Amygdala (tissue), 56 donors: ENCODE measurements at places on chromosomes 6 and 20.

- DNase-seq: no peak
Measured at GRCh38 chr6:118895859-118896258, 1.9 kb downstream of the ASF1A start.

DNA sequence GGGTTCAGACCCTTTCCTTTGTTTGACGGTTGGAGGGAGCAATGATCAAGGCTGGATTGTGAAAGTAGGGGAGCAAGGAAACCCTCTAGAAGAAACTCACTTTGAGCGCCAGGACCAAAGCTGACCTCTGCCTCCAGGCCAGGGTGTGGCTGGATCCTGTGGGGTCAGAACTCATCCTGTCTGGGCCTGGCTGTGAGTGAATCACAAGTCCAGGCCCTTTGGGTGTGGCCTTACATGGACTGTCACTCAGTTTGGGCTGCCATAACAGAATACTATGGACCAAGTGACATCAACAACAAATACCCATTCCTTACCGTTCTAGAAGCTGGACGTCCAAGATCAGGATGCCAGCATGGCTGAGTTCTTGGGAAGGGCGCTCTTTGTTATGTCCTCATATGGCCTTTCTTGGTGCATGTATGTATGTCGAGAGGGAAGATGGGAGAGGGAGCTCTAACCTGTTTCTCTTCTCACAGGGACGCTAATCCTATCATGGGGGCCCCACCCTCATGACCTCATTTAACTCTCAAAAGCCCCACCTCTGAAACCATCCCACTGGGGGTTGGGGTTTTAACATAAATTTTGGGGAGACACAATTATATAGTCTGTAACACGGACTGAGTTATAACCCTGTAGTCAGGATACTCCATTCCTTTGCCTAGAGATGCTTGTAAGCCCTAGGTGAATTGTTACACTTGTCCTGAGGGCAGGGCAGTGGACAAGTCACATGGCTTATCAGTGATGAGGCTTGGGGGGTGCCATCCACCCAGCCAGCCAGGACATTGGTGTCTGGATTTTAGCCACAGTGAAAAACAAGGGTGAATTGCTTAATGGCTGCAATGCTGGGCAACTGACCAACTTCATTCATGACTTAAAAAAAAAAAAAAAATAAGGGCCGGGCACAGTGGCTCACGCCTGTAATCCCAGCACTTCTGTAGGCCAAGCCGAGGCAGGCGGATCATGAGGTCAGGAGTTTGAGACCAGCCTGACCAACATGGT lies 80.0 kb downstream of the TRMT11 start:
- DNase-seq: no peak

DNA sequence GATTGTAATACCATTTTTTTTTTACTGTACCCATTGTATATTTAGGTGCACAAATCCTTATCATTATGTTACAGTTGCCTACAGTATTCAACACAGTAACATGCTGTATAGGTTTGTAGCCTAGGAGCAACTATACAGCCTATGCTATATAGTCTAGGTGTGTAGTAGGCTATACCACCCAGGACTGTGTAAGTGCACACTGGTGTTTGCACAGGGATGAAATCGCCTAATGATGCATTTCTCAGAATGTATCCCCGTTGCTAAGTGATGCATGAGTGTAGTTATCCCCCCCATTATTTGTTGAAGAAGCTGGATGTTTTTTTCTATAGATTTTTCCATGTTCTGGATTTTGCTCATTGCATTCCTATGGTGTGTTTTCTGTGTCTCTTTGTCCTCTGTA lies 12.9 kb downstream of the RALY start:
- no peak for DNase-seq

DNA sequence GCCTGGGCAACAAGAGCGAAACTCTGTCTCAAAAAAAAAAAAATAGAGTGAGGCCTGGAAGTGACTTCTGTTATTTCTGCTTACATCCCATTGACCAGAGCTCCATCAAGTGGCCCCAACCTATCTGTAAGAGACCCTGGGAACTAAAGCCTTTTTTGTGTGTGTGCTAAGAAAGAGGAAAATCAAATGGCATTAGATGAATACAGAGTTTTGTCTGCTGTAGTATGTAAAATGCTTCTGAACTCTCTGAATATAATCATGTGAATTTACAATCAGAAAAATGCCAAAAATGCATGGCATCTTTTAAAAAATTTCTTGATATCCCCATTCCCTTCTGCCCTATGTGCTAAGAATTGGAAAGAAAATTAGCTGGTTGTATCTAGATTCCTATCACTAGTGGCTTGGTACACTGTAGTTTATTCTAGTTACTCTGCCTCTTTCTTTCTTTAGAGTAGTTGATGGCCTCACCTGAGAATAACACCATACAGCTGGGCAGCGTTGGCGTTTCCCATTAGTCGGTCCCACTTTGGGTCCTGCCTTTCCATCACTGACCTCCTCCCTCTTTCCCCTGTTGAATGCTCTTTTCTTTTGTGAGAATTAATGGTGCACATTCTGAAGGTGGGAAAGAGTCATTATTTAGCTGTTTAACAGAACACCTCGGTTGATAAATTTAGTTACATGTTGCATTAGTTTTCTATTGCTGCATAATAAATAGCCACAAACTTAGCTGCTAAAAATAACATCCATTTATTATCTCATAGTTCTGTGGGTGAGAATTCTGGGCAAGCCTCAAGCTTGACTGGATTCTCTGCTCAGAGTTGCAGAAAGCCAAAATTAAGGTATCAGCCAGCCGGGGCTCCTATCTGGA lies 38.2 kb downstream of the SAMD5 start:
- DNase-seq: no peak

DNA sequence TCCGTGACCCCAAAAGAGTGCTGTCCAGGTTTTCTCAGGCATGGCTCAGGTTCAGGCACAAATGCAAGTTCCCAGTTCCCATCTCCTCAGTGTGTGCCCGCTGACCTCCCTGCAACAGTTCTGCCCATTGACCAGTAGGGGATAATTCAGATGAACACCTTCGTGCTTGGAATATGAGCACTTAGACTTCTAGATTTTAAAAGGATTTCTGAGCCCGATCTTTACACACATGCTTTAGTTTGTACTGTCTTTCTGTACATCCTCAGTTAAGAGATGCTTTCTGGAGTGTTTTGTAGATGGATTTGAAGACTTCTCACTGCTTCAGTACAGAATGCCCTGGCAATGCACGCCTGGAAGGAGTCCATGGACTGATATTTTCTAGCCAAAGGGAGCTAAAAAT lies 239.6 kb upstream of the PLCB4 start:
- no peak for DNase-seq

DNA sequence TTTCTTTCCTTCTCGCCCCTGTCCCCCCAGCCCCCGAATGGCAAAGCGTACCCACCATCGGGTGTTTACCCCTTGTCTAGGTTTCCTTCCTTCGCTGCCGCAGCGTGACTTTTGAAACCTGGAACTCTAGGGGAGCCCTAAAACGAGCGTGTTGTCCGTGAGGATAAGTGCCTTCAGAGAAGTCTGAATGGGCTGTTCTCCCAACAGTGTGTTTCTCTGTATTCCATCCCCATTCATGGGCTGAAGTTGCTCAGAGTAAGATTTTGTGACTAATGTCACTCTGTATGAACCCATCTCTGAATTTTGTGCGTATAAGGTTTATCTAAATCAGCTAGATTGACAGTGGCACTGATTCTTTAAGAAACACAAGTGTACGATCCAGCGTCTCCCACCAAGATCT lies 949 bp downstream of the MACROD2 start:
- no peak for DNase-seq

- no peak for DNase-seq
Measured at GRCh38 chr6:90251295-90251992, 45.2 kb downstream of the BACH2 start.

DNA sequence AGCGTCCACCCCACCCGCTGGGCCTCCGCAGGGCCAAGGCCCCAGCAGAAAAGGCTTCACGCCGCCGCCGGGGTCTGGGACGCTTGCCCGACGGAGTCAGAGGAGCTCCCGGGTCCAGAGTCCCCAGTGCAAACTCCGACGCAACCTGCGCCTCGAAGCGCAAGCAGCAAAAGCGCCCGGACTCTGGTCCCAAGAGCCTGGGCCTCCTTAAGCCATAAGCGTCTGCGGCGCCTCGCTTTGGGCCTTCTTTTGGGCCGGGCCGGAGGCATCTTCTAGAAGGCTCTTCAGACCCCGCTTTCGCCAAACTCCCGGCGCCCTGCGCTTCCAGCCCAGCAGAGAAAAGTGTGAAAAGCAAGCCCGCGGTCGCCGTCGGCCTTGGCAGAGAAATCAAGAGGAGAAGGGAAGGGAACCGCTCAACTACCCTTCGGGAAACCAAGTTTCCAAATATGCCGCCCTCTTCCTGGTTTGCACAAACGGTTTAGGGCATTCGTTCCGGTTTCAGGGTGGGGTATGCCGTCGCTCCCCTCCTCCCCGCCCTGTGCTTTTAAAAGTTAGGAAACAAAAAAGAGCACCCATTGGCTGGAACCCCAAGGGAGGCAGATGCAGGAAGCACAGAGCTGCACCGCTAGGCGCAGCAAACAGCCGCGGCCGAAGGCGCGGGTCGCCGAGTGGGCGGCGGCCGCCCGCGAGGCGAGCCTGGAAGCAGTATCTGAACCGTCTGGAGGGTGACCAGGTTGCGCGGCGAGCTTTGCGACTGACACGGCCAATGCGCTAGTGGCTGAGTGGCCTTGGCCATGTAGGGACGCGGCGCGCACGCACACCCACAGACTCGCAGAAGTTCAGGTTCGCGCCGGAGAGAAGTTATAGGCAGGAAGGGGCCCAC lies 1.2 kb downstream of the TBX18 start:
- DNase-seq: no peak

DNA sequence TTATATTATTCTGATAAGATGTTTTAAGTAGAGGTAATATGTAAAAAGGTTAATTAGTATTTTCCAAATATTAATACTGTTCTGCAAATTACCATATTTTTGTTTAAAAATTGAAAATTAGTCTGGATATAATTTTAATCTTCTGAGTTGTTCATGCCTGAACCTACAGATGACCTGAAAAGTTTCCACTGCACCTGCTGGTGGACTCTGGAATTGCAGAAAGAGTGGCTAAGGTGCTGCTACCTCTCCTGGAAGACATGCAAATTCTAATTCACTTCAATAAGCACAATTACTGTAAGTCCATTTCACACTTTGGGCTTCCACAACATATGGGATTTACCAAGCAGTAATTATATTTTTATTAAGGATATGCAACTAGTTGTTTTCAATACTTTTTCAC lies 77.7 kb upstream of the OLIG3 start:
- DNase-seq: no peak

GRCh38 chr20:18662279-18663040 lies 74.6 kb downstream of the DTD1 start:
- DNase-seq: no peak

DNA sequence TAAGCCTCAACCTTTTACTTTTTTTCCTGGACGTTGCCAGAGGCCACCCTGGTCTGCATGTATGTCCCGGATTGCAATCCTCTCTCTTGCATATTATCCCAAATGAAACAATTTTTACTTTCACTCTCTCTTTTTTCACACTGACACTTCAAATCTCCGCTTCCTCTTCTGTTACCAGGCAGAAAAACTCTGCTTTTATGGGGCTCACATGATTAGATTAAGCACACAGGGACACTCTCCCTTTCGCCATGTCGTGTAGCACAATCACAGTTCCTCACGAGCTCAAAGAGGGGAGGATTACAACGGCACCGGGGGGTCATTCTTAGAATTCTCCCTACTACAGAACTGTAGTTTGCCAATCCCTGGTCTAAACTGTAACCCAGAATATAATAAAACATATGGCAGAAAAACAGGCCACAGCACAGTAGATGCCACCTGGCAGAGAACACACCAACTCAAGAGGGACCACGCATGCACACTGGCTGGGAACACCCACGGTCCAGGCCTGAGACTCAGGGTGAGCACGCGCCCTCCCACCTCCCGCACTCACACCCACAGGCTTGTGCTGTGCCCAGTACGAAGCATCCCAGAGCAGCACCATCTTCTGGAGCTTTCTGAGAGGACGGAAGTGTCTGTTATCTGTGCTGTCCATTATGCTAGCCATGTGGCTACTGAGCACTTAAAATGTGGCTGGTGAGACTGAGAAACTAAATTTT lies 288.7 kb downstream of the KIF16B start:
- no peak for DNase-seq

GRCh38 chr6:142794424-142794823 lies 150.6 kb downstream of the HIVEP2 start:
- no peak for DNase-seq

DNA sequence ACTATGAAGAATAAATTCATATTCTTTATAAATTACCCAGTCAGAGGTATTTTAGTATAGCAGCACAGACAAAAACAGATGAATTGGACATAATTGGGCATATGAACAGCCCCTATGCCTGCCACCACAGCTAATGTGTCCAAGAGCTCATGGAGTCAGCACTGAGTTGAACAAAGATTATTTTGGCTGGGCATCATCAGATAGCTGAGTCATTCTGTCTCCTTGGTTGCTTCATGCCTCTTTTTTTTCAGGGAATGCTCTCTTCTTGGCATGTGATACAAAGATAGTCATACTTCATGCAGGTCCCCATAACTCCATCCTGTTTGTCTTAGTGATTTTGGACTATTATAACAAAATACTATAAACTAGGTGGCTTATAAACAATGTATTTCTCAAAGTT lies 275.6 kb downstream of the TENT5A start:
- no peak for DNase-seq

DNA sequence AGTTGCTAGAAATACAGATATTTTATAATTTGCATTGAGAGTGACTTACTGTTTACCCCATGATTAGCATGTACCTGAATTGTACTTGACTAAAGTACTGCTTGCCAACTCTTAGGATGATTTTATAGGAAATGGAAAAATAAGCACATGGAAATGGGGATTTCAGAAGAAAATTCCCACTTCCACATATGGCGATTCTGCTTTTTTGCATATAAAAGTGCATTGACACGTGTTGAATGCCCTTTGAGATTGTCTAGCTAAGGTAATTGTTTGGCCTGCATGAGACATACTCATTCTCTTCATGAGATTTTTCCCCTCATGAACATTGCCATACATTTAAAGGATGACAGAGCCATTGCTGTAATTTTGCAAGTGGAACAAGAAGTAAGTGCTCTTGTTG lies 10.1 kb downstream of the TAB2 start:
- DNase-seq: no peak

DNA sequence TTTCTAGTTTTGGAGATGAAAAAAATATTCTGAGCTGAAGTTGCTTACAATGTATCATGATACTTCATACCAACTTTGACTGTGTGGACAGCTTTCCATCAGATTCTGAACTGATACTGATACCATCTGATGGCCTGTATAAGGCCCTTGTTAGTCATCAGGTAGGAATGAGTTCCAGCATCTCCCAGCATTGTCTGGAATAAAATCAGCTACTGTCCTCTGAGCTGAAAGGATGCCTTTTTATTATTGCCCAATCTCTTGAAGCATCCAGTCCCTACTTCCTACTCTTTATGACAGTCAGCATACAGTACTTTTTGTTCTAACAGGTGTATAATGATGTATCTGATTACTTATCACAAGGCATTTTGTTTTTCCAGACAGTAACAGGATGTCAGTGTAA lies 70.6 kb upstream of the EYA4 start:
- DNase-seq: no peak
